ENCODE measurements at places on chromosomes 3 and 15.
A peak's percentile ranks its signal among the peaks of the same experiment; 100 is the strongest.

DNA sequence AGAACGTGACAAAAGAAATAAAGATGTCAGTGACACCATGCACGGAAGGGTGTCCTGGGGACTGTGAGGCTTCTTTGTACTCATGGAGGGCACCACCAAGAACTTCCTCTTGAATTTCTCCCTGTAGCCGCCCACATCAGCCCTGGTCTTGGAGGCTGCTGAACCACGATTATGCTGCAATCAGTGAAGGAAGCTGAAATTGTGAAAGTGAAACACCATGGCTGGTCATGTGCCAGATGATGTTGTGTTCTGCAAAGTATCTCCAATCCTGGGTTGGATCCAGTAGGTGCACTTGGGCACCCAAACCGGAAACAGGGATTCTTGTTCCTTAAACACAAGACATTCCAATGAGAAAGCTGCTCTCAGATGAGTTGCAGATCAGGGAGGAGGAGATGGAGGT lies 104.4 kb upstream of the GOLGA6L6 start:
- DNase-seq, result no peak

DNA sequence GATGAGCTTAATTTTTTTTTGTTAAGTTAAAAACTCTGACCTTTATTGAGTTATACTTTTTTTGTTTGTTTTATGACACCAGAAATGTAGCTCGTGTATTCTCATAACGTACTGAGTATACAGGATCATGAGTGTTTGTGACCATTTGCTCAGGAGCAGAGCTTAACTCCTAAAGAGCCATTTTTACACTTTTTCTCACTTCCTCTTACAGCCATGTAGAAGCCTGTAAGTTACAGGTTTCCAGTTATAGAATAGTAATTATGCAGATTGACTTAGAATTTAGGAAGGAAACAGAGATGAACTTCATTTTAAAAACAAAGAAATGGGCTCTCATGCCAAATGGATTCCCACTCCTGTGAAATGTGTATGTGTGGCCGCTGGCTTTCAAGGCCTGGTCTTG lies 151.7 kb downstream of the MCTP2 start:
- no peak for DNase-seq

DNA sequence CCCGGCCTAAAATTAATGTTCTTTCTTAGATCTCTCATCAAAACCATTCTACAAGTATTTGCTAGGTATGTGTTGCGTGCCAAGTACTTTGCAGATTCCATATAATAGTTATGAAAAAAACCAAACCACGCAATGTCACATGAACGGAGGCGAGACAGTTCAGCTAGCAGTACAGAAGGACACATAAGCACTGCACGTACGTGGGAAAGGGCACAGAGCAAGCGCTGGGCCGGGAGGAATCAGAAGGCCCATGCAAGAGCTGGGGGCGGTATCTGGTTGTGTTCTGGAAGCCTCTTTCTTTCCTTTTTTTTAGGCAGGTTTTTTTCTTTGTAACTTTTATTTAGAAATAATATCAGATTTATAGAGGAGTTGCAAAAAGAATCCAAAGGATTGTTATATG lies 11.3 kb downstream of the PDIA5 start:
- no peak for DNase-seq

DNA sequence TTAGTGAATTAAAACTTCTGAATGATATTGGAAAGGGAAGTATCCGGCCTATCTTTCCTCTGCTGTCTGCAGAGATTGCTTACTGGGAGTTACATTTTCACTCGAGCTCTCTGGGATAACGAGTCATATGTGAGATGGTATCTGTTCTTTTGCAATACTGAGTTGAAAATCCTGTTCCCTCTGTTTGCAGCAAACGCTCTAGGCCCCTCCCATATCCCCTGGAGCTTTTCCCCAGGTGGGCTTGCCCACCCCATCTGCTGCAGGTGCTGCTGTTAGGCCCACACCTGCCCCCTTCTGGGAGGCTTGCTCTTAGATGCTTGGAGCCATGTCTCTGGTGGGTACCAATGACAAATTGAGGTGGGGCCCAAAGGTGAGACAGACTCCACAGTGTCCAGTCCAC lies 42.7 kb upstream of the MTMR10 start:
- DNase-seq, result no peak

- DNase-seq, result peak; percentile 68
These were observed 558 bp downstream of the DTWD1 start for GRCh38 chr15:49621401-49621811.

- DNase-seq, result no peak
These were observed 92.2 kb upstream of the AGTR1 start for GRCh38 chr3:148605521-148605920.

DNA sequence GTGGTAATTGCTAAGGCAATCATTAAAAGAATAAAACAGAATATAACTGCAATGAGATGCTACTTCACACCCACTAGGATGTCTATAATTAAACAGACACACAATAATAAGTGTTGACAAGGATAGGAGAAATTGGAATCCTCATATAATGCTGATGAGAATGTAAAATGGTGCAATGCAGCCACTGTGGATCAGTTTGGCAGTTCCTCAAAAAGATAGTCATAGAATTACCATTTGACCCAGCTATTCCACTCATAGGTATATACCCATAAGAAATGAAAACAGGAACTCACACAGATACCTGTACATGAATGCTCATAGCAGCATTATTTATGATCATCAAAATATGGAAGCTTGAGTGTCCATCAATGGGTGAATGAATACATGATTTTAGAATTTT lies 9.6 kb upstream of the RNF111 start:
- no peak for DNase-seq

DNA sequence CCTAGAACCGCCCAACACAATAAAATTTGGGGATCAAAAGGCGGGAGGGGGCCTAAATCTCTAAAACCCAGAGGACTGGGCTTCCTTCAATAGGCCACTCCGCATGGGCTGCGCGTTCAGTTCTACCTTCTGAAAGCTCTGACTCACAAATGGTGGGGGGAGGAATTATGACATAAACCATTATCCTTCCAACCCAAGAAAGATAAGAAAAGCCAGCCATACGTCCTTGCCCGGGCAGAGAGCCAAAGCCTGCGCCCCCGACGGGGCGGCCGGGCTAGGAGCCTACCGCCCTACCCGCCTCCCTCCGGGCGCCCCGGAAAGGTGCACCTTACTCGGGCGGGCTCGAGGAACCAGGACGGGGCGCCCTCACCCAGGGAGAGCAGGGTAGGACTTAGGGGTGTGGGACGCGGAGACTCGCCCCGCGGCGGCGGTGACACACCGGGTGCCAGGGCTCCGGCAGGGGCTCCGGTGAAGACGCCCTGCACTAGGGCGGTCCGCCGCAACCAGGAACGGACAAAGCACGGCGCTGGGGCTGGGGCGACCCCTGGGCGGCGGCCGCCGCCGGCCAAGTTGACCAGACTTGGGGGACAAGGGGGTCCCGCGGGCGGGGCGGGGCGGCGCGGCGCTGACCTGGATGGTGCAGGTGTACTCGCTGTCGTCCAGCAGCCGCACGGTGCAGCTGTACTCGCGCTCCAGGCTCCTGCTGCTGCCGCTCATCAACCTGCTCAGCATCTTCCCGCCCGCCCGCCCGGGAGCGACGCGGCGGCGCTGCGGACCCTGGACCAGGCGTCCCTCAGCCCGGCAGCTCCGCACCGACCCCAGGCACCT lies 534 bp downstream of the FRMD5 start:
- no peak for DNase-seq

DNA sequence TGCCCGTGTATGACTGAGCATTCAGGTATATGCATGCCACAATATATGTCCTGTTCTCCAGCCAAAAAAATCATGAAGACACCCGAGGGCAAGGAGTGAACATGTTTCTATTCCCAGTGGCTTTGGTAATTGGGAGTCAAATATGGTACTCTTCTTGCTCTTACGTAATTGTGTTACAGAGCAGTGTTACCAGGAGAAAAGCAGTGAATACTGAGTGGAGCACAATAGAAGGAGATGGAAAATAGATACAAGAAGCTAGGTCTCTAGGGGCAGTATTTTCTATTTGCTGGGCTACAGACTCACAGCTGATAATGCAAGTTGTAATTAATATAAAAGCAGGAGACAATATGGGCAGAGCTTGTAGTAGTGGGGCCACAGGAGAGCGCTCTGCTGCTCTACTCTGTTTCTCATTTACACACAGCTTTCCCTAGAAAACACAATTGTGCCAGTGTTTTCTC lies 13.2 kb downstream of the MEIS2 start:
- no peak for DNase-seq

GRCh38 chr3:48601622-48601994 lies 6.5 kb upstream of the COL7A1 start:
- no peak for DNase-seq

- no peak for DNase-seq
These were observed 62.3 kb downstream of the MCTP2 start for GRCh38 chr15:94293411-94294402.

DNA sequence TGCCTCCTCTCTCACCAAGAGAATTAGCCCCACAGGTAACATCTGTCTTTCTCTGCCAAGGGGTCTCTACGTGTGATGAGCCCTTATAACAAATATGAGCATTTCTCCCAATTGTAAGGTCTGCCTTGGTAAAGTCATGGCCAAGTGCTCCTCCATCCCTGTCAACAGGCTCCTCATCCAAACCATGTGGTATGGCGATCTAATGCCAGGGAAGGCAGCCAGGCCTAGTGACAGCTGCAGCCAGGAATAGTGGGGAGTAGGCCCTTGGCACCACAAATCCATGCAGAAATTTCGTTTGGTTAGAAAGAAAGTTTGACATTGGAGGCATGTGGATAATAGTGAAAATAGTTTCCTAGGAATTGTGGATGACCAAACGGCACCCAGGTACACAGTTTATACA lies 4.7 kb upstream of the LRTM1 start:
- DNase-seq, result no peak

DNA sequence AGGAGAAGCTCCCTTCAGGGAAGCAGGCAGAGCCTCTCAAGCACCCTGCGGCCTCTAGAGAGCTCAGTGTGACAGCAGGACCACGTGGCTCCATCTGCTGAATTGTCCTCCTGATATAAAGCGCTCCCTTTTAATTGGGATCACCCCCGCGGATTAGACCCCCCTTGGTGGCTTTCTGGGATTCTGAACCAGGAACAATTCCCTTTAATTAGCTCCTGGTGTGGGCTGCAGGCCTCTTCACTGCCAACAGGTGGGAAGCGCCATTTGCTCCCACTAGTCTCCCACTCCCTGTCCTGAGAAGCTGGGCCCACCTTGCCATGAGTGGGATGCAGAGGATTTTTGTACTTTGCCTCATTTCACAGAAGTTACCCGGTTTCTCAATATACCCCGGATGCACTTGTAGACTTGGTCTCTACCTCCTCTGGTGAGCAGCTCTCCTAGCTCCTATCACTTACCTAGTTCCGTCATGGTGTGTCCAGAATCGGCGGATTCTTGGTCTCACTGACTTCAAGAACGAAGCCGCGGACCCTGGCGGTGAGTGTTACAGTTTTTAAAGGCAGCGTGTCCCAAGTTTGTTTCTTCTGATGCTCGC lies 592 bp downstream of the PGPEP1L start:
- DNase-seq, result no peak

DNA sequence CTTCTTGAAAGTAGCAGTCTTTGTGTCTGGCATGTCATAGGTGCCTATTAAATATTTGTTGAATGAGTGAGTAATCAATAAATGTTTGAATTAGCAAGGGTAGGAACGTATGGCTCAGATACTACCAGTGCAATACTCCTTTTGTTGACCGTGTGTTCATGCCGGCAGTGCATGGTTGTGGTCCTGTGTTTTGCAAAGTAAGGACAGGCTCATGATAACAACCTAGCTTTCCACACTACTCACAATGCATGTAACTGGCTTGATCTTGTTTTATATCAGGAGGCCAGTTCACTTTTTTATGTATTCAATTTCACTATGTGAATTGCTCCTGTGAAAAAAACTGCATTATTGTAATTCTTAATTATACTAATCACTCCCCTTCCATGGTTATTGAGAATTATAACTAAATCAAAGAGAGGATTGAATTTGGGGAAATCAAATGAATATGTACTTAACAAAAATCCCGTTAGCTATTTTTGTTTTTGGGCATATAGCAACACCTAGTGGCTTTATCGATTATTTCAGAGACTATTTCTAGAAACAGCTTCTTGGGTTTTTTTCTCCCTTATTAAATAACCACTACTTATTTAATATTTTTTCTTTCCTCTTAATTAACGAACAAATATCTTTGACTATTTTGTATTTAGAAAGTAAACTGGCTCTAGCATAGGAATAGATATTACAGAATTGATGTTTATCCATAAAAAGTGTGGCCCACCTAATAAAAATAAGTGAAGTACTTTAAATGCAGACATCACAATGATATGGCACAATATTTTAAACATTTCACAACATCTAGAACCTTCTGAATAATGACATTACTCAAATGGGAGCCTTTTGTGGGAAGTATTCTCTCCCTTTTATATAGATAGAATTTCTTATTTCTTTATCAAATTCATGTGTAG lies 218.5 kb downstream of the BBX start:
- no peak for DNase-seq

DNA sequence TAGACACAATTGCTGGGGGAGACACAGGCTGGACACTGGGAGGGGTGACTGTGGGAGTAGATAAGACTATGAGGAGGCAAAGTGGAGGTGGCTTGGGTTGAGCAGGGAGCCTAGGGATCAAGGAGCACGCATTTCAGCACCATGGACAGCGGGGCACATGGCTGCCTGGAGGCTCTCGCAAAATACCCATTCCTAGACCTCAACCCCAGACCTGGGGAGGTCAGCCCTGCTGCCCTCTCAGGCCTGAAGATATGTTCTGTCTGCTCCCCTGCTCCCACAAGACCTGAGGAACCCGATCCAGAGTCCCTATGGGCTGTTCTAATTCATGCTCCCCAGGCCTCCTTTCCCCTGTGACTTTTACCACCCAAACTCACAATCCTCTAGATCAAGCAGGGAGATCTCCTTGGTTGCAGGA lies 16.0 kb upstream of the CPEB1 start:
- DNase-seq, result peak; percentile 10

- DNase-seq, result no peak
These were observed 20.6 kb downstream of the HEG1 start for GRCh38 chr3:125035217-125035616.

- DNase-seq, result no peak
These were observed 303.5 kb upstream of the GADL1 start for GRCh38 chr3:31197941-31198340.

- no peak for DNase-seq
These were observed 7.0 kb downstream of the SUCLG2 start for GRCh38 chr3:67647390-67647878.

GRCh38 chr3:9214599-9214998 lies 34.8 kb downstream of the SRGAP3 start:
- no peak for DNase-seq

DNA sequence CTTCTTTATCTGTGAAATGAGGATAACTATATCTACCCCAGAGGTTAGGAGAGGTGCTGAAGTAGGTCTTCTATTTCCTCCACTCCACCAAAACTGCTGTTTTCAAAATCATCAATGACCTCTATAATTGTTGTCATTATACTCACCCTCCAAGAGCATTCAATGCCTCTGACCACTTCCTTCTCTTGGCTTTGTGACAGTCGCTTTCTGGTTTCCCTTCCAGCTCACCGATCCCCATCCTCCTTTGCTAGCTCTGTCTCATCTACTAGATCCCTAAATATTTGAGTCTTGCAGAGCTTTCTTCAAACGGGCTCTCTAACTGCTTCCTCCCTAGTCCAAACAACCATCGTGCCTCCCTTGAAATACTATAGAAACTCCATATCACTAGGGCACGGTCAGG lies 153.5 kb downstream of the RPLP1 start:
- DNase-seq, result no peak

GRCh38 chr3:59998058-59998457 lies 948.2 kb upstream of the CFAP20DC start:
- no peak for DNase-seq

Data from KG1 (cell line).